ENCODE measurements at places on chromosomes 16 and 17. TPM values are rescaled to one million over a fixed set of nuclear protein-coding genes. Genes with fewer than 3 reads are reported as not detected.

Gene PRR29
- not detected for total RNA-seq

Gene AGRP
- total RNA-seq = not detected

Gene NLRC3
- total RNA-seq = 0.95 TPM

Gene RASL10B
- 16.9 TPM for total RNA-seq

Gene CCL4L2
- not detected for total RNA-seq

Gene HCRT
- total RNA-seq = not detected

Gene C16orf89
- total RNA-seq = 14.8 TPM

Gene LGALS9
- total RNA-seq = 173 TPM

Gene WFDC1
- 0.77 TPM for total RNA-seq

Gene ZG16B
- 0.50 TPM for total RNA-seq
